AG08395 (cell line): ENCODE measurements at places on chromosomes 4 and X.
A peak's percentile ranks its signal among the peaks of the same experiment; 100 is the strongest.

DNA sequence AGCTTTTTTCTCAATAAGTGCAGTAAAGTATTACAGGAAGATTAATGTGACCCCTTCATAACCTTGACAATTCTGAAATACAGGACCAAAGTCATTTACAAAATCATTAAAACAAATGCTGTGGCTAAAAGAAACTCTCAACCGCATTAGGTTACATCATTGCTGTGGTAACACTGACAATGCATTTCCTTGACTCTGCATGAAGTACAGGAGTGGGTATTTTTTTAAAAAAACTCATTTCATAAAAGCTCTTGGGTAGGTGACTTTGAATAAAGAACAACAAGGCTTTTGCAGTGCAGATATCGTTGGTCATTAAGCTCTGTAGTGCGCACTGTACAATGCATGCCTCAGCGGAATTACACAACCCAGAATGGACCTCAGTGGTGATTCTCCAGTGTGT lies 23.4 kb upstream of the XK start:
- no peak for DNase-seq

DNA sequence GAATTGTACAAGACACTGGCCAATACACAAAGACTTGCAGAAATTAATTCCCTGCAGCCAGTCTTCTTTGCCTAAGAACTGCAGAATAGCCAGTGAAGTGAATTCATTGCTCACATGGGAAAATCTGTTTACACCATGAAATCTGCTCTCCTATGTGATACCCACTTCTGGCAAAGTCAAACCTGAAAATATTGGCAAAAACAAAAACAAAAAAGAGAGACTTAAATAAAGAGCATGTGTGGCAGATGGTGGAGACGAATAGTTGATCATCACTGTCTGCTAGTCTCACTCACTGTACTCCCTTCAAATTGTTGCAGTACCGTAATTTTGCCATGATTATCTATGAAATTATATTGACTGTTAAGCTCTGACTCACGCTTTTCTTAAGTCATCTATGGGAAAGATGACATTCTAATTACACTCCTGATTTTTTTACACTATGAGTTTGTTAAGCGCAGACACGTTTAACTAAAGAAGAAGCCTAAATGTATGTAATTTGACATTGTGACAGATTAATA lies 406.8 kb downstream of the PCDH7 start:
- no peak for DNase-seq

DNA sequence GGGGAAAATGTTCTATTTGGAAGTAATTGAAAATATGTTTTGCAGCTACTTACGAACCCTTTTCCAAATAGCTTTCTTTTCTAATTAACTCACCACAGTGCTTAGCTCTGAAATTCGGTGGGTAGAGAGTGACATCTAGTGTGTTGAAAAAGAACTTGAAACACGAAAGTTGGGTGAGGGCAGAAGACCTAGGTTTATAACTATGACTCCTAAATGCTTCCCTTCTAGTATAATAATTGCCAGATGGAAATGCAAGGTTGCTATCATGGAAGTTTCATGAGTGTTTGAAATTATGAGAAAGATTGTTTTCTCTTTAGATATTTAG lies 77.3 kb upstream of the NOCT start:
- DNase-seq = peak; percentile 58

- no peak for DNase-seq
These were observed 69.1 kb downstream of the RASL11B start for GRCh38 chr4:52931243-52931642.

- DNase-seq = no peak
These were observed 132.8 kb downstream of the KCNIP4 start for GRCh38 chr4:21815651-21816377.

- DNase-seq = no peak
These were observed 12.5 kb upstream of the LCORL start for GRCh38 chr4:18034099-18034498.

GRCh38 chrX:103276581-103277002 lies at the start of gene TCEAL5:
Gene TCEAL5 (minus strand): TSS chrX:103276750. CDS start chrX:103274563, 2,187 bp downstream.
- DNase-seq = no peak

- DNase-seq = no peak
These were observed 90.8 kb downstream of the AFF1 start for GRCh38 chr4:87025614-87026041.

GRCh38 chrX:790041-790506 lies 159.5 kb downstream of the SHOX start:
- DNase-seq = no peak

- no peak for DNase-seq
These were observed 51.7 kb downstream of the PHF8 start for GRCh38 chrX:53992589-53992988.

DNA sequence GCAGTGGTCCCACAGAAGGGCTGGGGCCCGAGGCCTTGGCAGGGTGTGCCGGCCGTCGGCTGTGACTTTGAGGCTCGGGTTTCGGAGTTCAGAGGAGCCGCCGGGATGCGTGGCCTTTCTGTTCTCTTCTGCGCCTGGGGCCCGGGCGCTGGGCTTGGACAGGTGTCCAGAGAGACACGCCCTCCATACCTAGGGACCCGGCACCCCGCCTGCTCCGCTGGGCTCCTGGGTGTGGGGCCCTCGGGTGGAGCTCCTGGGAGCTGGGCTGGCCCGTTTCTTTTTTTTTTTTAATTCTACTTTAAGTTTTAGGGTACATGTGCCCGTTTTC lies 11.3 kb downstream of the FGFRL1 start:
- DNase-seq = no peak

GRCh38 chrX:41922431-41923151 lies 763 bp downstream of the CASK start:
- DNase-seq = peak; percentile 3

GRCh38 chr4:26300314-26301307 lies 20.2 kb upstream of the RBPJ start:
- peak; percentile 14 for DNase-seq

DNA sequence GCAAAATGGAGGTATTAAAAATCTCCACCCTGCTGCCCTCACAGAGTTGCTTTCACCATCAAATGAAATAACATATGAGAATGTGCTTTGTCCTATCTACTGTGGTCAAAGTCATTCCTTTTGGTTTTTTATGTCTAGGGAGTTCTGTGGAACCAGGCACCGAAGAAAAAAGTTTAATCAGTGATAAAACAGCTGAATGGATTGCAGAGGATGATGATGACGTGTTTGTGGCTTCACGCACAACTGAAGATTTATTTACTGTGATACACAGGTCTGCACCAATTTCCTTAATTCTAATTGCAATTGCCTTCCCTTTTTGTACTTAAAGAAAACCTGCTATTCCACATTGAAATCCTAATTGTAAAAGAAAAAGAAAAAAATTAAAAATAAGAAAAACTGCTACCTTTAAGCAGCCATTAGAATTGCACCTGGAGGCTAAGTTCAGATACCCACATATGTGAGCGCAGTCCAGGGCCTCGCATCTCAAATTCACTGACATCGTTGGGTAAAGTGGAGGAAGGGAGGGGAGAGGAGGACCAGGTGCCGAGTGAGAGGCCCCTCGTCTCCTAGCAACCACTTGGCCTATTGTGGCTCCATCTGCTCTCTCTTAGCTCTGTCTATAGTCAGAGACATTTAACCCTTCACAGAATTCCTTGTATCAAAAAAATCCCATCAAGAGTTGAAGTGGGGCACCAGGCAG lies 10.5 kb upstream of the RTL5 start:
- no peak for DNase-seq

GRCh38 chr4:98677799-98678198 lies 19.4 kb upstream of the TSPAN5 start:
- no peak for DNase-seq

DNA sequence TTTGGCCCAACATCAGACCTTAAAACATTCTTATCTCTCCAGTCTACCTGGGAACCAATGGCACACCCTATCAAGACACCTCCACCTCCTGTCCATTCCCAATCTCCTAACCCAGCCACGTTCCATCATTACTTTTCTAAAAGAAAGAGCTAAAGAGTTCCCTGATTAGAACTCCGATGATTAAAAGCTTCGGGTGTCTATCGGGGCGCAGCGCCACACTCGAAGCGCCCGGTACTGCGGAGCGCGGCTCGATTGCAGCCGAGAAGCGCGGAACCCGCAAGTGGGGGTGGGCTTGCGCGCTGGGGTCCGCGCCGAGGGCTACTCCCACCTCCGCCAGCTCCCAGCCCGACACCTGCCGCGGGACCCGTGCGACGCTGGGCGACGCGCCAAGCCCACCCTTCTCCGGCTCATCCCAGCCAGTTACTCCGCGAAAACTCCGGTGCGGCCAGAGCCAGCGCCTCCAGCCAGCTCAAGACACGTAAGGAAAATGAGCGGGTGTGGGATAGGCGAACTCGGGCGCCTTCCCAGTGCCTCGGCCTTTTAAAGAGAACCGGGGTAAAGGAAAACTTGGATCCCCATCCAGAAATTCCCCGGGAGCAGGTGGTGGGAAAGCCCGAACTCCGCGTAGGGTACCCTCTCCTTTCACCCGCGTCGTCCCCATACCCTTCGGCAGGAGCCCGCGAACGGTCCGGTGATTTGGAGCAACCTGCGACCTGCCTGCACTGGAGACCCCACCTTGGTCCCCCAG lies 593 bp downstream of the NPY1R start:
- peak; percentile 21 for DNase-seq

DNA sequence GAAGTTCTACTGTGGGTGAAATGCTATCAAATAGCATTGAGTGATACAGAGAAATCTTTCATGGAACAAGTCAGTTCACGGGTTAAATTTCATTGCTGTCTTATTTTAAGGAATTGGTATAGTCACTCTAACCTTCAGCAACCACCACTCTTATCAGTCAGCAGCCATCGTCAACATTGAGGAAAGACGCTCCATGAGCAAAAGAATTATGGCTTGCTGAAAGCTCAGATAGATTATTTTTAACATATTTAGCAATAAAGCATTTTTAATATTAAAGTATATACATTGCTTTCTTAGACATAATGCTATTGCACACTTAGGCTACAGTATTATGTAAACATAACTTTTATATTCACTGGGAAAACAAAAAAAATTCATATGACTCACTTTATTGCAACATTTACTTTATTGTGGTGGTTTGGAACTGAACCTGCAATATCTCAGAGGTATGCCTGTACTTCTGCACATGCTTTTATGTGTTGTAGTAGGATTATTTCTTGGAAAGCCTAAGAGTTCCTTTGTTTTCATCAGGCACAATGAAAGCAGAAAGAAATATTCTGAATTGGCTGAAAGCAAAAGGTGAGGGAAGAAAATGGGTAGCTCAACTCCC lies 586.7 kb downstream of the GBA3 start:
- DNase-seq = no peak

DNA sequence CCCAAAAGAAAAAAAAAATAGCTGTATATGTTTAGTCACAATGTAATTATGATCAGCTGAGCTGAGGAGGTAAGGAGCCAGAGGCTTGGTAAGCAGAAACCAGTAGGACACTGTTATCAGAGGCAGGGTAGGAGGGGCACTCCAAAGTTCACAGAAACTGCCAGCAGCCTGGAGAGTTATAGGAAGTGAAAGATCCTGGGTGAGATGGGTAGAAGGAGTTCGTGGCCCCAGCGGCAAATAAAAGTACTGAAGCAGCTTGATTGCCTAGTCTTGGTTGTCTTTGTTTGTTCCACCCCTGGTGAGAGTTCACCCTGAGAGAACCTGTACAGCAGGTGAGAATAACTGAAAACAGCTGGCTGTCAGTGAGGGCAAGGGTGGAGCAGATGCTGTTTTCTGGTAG lies 340.8 kb downstream of the ADGRL3 start:
- no peak for DNase-seq

GRCh38 chr4:176849076-176849475 lies 56.4 kb upstream of the VEGFC start:
- DNase-seq = no peak

DNA sequence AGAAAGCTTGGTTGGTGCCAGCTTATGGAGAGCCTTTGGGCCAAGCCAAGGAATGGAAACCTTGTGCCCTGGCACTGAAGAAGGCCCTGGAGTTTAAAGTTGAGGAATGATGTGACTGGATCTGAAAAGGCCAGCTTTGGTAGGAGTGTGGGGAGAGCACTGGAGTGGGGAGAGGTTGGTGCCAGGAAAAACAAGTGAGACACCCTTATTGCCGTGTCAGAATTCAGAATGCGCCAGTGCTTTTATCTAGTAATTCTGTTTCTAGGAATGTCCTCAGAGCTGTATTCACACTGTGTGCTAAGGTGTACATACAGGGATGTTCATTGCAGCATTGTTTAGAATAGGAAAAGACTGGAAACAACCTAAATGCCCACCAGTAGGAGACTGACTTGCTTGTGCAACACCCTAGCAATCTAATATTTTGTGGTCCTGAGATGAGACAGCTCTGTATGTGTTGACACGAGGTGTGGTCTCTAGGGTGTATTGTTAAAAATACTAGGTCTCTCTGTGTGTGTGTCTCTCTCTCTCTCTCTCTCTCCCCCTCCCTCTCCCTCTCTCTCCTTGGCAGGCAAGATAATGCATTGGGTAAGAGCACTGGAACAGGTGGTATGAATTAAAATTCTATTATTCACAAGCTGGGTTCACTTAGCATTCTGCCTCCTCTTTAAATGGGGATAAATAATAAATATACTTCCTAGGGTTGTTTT lies 107.8 kb downstream of the GATB start:
- DNase-seq = peak; percentile 61

- DNase-seq = no peak
These were observed 249.6 kb downstream of the COL25A1 start for GRCh38 chr4:109052821-109053220.

GRCh38 chrX:85107407-85107806 lies 103.7 kb downstream of the APOOL start:
- no peak for DNase-seq

GRCh38 chr4:119480331-119480730 lies 148.3 kb downstream of the PDE5A start:
- no peak for DNase-seq

DNA sequence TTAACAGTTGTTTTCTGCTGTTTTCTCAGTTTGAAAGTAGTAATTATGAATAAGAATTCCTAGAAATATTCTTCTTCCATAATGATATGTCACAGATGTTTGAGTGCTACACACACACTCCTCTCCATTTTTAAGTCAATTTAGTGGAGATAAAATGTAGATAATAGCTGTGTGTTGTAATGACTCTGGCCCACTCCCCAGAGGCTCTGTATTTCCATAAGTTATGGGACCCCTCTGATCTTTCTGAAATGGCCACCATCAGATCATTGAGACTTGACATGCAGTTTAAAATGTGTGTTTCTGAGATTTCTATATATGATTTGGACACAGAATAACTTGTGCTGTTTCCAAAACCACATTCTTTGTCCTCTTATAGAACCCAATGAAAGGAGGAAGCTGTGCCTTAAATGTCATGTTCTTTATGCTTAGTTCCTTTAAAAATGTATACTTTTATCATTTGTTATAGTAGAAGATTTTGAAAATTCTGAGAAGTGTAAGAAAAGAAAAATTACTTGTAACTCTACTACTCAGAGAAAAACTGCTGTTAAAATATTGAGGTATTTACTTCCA lies 46.4 kb downstream of the GAB1 start:
- DNase-seq = no peak

GRCh38 chr4:161629694-161630441 lies 533.9 kb downstream of the FSTL5 start:
- no peak for DNase-seq

GRCh38 chr4:101593666-101594065 lies 196.9 kb upstream of the BANK1 start:
- DNase-seq = no peak
